Left lung (tissue), 14 donors: ENCODE measurements at places on chromosomes 1 and 21. TPM values are rescaled to one million over a fixed set of nuclear protein-coding genes. Genes with fewer than 3 reads are reported as not detected.

Gene LRRC71
- 5.5 TPM for polyA plus RNA-seq

Gene CDC7
- polyA plus RNA-seq, result 18.1 TPM

Gene SGIP1
- 7.1 TPM for polyA plus RNA-seq

Gene MPL
- 1.0 TPM for polyA plus RNA-seq

Gene RPE65
- 0.13 TPM for polyA plus RNA-seq

Gene TSPAN1
- polyA plus RNA-seq, result 10.4 TPM

Gene MCM3AP
- 104 TPM for polyA plus RNA-seq

Gene RPTN
- polyA plus RNA-seq, result not detected

Gene RABGAP1L
- polyA plus RNA-seq, result 40.3 TPM

Gene SPRR4
- polyA plus RNA-seq, result not detected

Gene CSMD2
- 0.41 TPM for polyA plus RNA-seq

Gene ZBTB37
- 12.5 TPM for polyA plus RNA-seq

Gene TNFRSF9
- polyA plus RNA-seq, result 0.13 TPM

Gene TBX19
- 4.4 TPM for polyA plus RNA-seq

Gene KRTAP21-2
- not detected for polyA plus RNA-seq

Gene ACTL8
- not detected for polyA plus RNA-seq

Gene RAB42
- polyA plus RNA-seq, result 6.2 TPM

Gene DUSP12
- polyA plus RNA-seq, result 42.3 TPM

Gene HSD11B1
- polyA plus RNA-seq, result 9.5 TPM

Gene ANXA9
- polyA plus RNA-seq, result 10.3 TPM

Gene GJA9
- 0.41 TPM for polyA plus RNA-seq

Gene KPRP
- polyA plus RNA-seq, result not detected
